D341Med (cell line): ENCODE measurements at places on chromosomes 5 and 9.

GRCh38 chr5:67104859-67105258, 91.7 kb downstream of the CD180 start:
- DNase-seq, result no peak

DNA sequence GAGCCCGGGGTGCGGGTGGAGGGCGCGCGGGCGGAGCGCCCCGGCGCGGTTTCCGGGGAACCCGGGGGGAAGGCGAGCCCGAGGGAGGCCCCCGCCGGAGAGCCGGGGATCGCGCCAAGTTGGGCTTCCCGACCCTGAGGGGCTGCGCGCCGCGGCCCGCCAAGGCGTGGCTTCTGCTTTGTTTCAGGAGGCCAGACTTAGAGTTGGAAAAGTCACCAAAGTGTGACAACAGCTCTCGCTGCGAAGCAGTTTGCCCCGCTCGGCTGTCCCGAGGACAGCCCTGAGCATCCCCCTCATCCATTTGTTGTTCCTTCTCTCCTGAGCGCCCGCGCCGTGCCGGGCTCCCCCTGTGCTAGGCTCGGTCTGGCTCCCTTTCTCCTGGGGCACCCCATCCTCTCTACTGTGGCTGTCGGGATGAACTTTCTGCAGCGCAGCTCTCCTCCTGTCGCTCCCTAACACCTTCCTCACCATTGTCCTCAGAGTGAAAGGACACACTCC, 410 bp downstream of the GLIPR2 start:
- DNase-seq, result no peak

DNA sequence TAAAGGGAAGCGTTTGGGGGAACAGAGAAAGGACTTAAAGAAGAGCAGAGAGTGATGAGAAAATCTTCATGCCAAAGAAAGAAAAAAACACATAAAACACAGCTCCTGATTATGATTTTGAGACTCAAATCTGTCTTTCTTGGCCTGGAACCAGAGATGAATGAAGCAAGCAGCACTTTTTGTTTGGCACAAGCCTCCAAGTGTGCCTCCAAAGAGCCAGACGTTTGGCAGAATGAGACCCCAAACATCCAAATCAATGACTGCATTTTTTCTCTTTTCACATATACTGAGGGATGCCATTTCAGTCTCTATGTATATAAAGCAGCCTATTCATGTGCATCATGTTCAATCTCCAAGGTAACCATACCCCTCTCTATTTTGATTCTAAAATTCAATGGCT, 424.2 kb downstream of the TUSC1 start:
- no peak for DNase-seq

DNA sequence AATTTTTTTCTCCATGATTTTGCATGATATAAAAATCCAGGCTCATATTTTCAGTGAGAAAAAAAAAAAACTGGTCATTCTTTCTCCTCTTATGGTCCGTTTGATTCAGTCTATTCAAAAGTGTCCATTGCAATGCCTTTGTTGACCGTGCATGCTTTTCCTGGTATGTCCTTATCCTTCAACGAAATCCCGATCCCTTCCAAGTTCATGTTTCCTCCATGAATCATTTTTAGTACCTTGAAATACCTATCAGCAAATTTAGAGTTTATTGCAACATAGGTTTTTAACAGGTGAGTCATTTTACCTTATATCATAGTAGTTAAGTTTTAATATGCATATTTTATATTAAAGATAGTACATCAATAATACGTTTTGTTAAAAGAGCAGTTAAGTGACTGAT, 773.8 kb upstream of the CHD1 start:
- DNase-seq, result no peak
